Activated naive CD4-positive, alpha-beta T cell treated with anti-CD3 and anti-CD28 coated beads, Interleukin-2, amount 50 U/mL, for 72 hours (primary cell): ENCODE measurements at places on chromosomes 3 and 15.

- DNase-seq, result no peak
Observed at GRCh38 chr3:155701882-155702465, 42.9 kb downstream of the PLCH1 start.

DNA sequence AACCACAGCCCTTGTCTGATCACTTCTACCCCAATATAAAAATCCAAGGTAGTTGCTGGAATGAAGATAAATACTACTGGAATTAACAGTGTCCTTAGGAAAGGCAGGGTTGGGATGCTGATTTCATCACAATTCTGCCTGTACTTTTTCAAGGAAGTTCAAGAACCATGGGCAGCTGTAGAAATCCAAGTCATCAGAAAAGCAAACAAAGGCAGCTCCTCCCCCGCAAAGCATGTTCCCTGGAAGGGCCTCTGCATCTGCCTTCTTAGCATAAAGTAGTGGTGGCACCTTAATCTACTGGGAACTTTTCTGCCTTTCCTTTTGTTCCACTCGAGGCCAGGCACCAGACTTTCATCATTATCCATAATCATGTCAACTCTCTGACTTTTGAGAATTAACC, 54.4 kb downstream of the ERC2 start:
- DNase-seq, result no peak

GRCh38 chr3:97432914-97433313, 331.6 kb upstream of the ARL6 start:
- no peak for DNase-seq

DNA sequence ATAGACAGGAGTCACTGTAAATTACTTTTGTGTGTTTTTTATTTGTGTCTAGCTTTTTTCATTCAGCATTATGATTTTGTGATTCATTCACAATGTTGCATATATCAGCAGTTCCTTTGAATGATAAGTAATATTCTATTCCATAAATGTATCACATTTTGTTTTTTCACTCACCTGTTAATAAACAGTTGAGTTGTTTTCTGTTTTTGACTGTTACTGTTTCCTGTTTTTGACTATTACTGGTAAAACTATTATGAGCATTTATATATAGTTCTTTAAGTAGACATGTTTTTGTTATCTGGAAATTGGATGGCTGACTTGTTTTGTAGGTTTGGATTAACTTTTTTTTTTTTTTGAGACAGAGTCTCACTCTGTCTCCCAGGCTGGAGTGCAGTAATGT, 138.4 kb downstream of the RSRC1 start:
- DNase-seq, result no peak
